Astrocyte of the hippocampus (primary cell): ENCODE measurements at places on chromosomes 6 and 20.

- DNase-seq, result no peak
Measured at GRCh38 chr6:2900821-2901644, 2.1 kb downstream of the SERPINB9 start.

GRCh38 chr20:4821590-4821989 is 99.9 kb downstream of the PRND start:
- DNase-seq, result no peak

GRCh38 chr6:131828080-131828479 is 20.3 kb downstream of the ENPP1 start:
- no peak for DNase-seq

- peak; percentile 30 for DNase-seq
Measured at GRCh38 chr6:89299466-89299850, 15.6 kb downstream of the GABRR2 start.

DNA sequence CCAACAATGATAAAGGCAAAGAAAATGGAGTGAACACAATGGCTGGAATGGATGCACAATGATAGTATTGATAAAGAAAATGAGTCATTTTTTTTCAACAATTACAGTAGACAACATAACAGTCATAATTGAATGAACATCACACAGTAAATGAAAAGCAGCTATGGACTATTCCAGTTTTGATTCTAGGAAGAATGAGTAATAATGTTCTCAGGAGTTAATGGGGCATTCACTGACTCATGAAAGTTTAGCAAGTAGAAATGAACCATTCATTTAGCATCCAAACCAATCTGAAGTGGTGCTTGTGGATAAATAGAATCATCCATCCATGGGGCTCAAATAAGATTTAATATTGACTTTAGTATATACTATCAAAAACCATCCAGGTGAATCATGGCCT is 1029.5 kb upstream of the GJE1 start:
- peak; percentile 64 for DNase-seq

DNA sequence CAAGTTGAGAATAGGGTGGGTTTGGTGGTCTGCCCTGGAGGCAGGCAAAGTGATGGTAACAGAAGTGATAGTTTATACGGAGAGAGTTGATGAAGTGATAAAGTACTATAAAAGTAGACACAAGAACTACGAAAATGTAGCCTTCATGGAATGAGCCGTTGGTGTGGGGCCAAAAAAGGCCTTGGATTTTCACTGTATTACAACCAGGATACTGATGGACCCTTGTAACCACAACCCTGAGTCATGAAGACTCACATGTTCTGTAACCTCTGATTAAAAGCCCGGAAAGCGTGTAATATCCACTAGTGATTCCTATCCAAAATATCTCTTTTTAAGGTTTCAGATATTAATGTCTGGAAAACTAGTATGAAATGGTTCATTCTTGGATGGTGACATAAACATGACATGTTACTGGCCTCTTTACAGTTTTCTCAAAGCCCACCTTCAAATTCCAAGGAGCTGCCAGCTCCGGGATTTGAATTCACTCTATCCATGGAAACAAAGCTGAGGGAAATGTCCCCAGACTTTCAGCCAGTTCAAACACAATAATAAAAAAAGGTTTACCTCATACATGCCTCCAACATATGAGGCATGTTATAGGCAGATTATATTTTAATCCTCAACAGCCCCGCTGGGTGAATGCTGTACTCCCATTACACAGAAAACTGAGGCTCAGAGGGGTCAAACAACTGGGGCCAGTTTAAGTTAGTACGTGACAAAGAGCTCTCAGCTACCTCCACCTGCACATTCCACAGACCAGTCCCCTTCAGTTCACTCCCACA is 55.4 kb downstream of the MRPL14 start:
- peak; percentile 92 for DNase-seq

GRCh38 chr6:520820-521219 is 129.3 kb downstream of the IRF4 start:
- no peak for DNase-seq

DNA sequence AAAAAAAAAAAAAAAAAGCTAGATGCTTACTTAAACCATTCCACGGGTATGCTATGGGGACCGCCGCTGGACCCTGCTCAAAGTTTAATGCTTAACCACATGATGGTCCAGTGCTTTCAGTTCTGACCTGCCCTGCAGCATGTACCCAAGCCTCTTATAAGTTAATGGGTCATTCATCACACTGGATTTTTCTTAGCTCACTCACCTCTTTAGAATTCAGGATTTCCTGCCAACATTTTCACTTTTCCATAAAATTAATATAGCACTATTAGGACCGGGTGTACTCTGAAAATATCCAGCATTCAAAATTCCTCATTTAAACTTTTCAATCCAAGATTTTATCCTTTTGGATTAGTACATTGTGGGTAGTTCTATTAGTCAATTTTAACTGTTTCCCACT is 140.8 kb downstream of the ALDH8A1 start:
- peak; percentile 46 for DNase-seq

GRCh38 chr20:46739431-46740213 is 30.2 kb downstream of the SLC2A10 start:
- no peak for DNase-seq

GRCh38 chr6:151002491-151002935 is 137.0 kb downstream of the MTHFD1L start:
- DNase-seq, result no peak

- DNase-seq, result no peak
Measured at GRCh38 chr6:654136-654535, 2.8 kb downstream of the HUS1B start.

DNA sequence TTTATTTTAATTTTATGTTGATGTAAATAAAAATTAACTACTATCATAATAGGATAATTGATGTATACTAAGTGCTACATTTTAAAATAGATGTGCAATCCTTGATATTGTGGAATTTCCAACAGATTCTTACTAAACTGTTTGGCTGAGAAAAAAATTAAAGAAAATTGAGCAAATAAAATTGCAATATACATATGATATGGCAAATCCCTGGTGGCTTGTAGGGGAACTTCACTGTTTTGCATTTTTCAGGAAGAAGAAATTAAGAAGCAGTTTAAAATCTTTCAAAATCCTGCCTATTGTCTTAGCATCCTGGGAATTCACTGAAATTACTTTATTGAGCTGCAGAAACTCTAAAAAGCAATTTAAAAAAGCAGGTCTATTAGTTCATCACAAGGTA is 191.4 kb upstream of the ADGRB3 start:
- DNase-seq, result no peak

- DNase-seq, result no peak
Measured at GRCh38 chr6:95489185-95489863, 88.0 kb upstream of the MANEA start.

- peak; percentile 34 for DNase-seq
Measured at GRCh38 chr6:111711476-111711875, 105.8 kb upstream of the TRAF3IP2 start.

GRCh38 chr20:35626386-35627001 is 10.9 kb downstream of the SPAG4 start:
- DNase-seq, result no peak

DNA sequence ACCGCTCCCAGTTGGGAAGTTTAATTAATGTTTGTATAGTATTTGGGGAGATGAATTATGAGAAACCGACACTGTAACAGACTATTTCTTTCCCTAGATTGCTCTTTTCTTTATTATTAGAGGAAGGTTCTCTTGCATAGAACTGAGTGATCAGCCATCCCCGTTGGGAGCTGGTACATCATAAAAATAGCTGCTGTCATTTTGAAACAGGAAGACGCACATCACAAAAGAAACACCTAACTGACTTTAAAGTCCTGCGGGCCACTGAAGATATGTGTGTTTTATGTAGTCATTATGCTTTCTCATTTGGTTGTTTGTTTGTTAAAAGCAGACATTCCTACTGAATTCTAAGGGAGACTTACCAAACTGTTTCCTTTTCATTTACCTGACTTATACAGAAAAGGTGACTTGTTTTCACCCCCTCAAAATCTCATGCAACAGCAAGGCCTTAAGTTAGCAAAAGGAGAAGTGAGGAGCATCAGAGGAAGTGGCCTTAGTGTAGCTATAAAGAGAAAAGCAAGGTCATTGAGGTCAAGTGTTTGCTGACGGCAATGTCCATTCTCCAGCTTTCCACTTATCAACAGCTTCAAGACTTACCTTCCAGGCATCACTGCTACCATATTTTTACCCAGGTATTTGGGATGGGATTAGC is 91.0 kb downstream of the PKHD1 start:
- DNase-seq, result no peak

DNA sequence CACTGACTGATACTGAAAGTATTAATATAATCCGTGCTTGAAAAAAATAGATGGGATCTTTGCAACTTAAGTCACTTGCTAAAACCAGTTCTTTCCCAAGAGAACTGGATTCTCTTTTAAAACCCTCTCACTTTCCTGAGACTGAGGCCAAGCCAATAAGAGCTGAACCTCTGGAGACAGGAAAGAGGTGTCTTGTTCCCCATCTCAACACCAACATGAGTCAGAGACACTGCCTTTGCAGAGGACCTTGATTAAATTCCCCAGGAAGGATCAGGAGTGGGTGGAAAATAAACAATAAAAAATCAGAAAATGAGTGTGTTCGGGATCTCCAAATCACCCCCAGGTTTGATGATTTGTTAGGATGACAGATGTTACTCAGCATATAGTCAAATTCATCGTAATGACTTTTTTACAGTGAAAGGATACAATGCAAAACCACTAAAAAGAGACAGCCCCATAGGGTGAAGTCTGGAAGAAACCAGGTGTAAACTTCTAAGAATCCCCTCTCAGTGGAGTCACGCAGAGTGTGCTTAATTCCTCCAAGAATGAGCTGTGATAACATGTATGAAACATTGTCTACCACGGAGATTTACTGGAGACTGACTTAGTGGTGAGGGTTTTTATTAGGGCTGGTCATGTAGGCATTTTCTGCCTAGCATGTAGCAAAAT is 122.8 kb upstream of the BEND3 start:
- DNase-seq, result no peak

GRCh38 chr6:43616725-43617472 is 12.2 kb downstream of the GTPBP2 start:
- no peak for DNase-seq

DNA sequence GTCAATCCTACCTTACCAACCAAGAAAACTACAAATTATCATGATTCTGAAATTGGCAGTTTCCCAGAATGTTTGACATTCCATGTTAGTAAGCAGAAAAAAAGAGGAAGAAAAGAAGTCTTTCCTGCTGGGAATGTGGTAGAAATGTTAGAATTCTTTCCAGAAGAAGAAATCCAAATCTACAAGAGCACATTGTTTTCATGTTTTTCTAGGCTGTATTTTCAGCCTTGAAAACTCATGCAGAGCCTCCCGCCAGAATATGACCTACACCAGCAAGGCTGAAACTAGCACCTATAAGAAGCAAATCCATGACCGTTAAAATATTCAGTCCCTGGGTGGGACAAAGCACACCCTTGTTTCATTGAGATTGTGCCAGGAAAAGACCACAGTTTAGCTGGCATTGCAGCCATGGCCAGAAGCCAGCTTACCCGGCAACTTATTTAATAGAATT is 259.4 kb downstream of the GJA1 start:
- peak; percentile 85 for DNase-seq

- no peak for DNase-seq
Measured at GRCh38 chr6:142845143-142845571, 99.8 kb downstream of the HIVEP2 start.

DNA sequence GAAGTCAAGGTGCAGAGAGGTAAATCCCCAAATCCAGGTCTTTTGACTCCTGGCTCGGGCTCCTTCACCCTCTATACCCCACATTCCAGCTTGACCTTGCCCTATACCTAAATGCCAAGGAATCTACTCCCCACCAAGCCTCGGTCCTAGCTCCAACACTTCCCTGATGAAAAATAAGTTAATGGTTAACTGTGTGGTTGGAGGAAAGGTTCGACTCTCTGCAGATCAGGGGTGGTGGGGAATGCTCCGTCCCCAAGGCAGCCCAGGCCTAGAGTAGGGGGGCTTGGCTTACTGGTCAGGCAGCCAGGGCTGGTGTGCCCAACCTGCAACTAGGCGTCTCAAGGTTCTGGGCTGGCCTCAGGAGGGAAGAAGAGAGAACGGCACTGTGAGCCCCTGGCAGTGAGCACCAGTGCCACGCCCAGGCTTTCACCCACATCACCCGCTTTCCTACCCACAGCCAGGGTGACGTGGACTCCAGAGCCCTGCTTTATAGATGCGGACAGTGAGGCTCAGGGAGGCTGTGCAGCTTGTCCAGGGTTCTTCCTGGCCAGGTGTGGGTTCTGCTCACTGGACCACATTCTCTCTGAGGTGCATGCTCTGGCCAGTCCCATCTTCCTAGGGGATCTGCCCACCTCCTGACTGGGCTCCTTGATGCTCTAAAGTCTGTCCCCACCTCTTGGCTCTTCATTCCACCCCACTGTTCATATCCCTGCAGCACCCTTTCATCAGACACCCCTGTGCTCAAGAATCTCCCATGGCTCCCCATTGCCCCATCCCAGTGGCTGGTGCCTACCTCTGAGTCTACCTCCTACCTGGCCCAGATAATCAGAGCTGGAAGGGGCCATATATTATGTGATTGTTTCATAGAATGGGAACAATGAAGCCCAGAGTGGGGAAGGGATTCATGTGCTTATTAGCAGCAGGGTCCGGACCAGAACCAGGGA is 8.2 kb downstream of the SPDEF start:
- no peak for DNase-seq

- DNase-seq, result no peak
Measured at GRCh38 chr20:1928782-1929181, 33.6 kb downstream of the SIRPA start.

DNA sequence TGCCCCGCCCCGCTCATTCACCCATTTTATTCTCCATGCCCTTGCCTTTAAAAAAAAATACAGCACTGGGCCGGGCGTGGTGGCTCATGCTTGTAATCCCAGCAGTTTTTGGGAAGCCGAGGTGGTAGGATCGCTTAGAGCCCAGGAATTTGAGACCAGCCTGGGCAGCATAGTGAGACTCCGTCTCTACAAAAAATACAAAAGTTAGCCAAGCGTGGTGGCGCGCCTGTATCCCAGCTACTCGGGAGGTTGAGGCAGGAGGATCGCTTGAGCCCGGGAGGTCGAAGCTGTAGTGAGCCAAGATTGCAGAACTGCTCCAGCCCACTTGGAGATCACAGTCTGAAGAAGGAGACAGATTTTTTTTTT is 407 bp upstream of the KIF6 start:
- no peak for DNase-seq

DNA sequence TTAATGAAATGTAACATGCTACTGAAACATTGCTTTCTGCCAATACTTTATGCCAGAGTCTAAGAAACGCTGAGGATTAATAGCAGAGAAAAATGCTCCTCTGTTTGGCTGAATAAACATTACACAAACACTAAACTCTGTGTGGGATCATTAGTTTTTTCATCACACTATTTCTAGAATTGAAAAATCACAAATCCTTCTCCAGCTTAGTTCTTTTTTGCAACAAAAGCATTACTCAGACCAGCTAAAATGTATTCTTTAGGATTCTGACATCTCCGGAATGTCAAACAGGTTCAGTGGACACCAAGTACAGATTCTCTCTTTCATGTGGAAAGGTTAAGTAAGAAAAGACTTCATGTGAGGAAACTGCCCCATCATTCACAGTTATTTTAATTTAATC is 226.9 kb downstream of the SIM1 start:
- peak; percentile 49 for DNase-seq

GRCh38 chr6:516213-516612 is 124.7 kb downstream of the IRF4 start:
- DNase-seq, result no peak
